Activated naive CD4-positive, alpha-beta T cell treated with anti-CD3 and anti-CD28 coated beads, Interleukin-2, amount 50 U/mL, for 72 hours (primary cell): ENCODE measurements at places on chromosomes 16 and 17. TPM values are rescaled to one million over a fixed set of nuclear protein-coding genes. Genes with fewer than 3 reads are reported as not detected.

Gene APOBR
- 0.93 TPM for total RNA-seq

Gene C16orf74
- 1.4 TPM for total RNA-seq

Gene SGCA
- total RNA-seq = 0.41 TPM

- DNase-seq = no peak
Measured at GRCh38 chr17:42363767-42364585, 24.3 kb downstream of the STAT3 start.

GRCh38 chr17:77606146-77606864, 352.2 kb upstream of the TNRC6C start:
- DNase-seq = no peak

GRCh38 chr16:85284141-85284817, 172.0 kb upstream of the CIBAR2 start:
- DNase-seq = no peak

GRCh38 chr16:16004314-16004749, 54.9 kb downstream of the ABCC1 start:
- DNase-seq = no peak
